G401 (cell line): ENCODE measurements at places on chromosomes 5 and 9.

DNA sequence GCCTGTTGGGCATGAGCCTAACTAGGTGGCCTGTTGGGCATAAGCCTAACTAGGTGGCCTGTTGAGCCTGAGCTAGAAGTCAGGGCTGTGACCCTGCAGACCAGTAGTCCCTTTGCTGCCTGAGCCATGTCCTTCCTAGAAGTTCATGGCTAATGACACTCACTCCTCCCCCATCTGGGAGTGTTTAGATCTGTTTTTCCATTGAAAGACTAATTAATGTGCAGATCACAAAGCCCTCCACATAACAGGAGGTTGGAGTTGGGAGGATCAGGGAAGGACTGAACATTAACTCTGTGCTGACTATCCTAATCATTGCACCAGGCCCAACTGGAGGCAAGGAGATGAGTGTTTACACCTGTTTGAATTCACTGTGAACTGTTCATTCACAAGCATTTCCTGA lies 27.6 kb downstream of the SLC25A48 start:
- DNase-seq, result no peak

DNA sequence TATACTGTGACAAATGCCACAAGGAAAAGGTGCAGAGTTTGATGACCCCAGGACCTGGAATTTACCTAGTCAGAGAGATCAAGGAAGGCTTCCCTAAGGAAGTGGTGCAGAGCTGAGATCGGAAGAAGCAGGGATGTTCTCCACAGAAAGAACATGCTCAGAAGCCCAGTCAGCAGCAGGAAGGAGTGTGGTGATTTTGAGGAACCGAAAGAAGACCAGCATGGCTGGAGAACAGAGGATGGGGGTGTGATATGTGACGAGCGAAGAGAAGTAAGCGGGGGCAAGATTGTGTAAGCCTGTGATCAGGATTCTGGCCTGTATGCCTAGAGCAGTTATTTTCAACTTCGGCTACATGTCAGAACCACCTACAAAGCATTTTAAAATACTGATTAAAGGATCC lies 18.7 kb upstream of the PIK3R1 start:
- DNase-seq, result no peak

DNA sequence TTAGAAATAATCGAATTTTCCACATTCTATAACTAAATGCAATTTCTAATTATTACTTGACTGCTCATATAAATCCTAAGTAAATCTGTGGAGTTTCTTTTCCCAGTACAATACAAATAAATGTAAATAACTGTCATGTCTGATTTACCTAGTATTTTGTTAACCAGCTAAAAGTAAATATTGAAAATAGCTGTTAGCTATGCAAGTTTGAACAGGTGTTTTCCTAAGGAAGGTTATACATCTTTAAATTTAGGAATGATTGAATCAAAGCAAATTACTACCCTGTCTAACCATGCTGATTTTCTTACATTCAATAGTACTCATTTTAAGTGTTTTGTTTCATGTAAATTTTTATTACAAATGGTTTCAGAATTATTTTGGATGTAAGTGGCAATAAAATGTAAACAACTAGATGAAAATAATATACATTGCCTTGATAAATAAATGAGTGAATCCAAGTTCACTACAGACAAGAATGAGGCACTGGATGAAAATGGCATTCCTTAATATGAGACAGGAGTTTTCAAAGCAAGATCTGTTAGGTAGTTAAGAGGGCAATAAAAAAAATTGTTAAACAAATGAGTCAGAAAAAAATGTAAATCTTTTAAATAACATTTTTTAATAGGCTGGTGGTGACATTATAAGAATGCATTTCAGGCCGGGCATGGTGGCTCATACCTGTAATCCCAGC lies 15.8 kb downstream of the MCIDAS start:
- DNase-seq, result no peak

GRCh38 chr5:44356231-44356630 lies 33.0 kb downstream of the FGF10 start:
- DNase-seq, result no peak

DNA sequence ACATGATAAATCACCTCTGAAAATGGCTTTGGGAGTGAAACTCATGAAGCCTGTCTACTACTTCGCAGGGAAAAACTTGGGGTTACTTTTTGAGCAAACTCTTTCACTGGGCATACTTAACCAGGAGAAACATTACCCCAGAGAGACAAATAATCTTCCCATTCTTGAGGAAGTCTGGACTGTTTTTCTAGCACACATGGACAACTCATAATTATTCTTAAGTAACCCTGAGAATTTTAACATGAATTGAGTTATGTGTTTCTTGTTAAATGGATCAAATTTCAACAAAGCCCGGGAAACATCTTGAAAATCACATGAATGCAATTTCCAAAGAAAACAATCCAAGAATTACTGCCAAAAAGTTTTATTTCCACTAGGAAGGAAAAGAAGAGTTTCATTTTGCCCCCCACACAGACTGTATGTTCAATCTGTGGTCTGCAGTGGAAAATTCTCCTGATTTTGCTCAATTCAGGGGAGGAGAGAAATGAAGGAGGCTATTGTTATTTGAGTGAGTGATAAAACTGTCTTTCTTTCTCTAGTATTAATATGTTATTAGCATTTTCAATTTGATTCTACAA lies 564.8 kb upstream of the CLINT1 start:
- DNase-seq, result no peak

GRCh38 chr9:32782476-32783167 lies 718 bp upstream of the TMEM215 start:
- DNase-seq, result no peak

DNA sequence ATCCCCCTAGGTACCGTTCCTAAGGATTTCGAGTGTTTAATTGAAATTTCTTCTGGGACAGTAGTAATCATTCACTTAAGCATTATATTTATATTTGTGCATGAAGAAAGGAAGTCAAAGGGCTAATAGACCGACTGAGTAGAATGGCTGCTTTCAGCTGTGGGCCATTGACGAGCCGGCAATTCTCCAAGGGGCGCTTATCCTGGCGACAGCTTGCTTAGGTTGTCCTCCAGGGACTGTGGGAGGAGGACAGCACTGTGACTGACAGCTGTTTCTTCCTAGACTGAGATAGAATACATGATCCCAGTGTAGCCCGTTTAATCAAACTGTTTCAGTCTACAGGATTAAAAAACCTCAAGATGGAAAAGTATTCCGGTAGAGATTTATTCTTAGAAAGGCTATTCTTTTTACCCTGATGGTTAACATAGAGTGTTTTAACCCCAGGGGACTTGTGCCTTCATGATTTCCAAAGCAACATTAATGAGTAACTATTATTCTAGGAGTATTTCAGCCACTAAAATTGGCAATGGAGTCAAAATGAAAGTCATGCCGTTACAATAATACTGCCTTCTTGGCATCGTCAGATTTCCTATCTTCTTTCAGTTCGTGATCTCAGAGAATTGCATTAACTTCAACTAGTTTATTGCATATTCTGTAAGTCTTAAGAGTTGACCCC lies 943.1 kb upstream of the WWC1 start:
- DNase-seq, result no peak

- no peak for DNase-seq
Observed at GRCh38 chr9:80013891-80014290, 442.1 kb downstream of the TLE4 start.

DNA sequence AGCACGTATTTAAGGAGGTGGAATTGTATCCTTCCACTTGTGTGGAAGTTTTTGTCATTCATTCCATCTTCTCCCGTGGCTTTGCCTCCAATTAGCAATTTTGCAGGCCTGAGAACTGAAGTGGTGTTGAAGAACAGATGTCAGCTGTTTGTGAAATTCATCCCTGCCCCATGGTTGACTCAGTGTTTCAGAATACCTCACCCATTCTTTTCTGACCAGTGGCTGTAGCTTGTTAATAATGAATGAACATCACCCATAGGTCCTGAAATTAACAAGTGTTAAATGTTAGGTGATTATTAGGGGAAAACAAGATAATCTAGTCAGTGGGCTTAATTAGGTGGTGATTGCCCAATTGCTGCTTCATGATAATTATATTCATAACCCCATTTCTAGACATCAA lies 11.7 kb downstream of the ZNF462 start:
- no peak for DNase-seq

GRCh38 chr5:161889971-161890370 lies 42.1 kb downstream of the GABRA1 start:
- DNase-seq, result no peak

- DNase-seq, result no peak
Observed at GRCh38 chr9:123044586-123044985, 11.1 kb downstream of the GPR21 start.

DNA sequence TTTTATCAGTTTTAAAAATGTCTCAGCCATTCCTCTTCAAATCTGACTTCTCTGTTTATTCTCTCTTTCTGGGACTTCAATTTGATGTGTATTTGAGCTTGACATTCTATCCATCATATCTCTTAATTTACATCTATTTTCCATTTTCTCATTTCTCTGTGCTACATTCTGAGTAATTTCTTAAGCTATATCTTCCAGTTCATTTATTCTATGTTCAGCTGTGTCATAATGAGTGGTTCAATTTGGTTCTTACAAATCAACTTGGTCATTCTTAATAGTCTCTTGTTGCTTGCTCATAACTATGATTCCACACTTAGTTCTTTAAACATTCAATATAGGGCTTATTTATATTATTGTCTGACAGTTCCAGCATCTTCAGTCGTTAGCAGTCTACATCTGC lies 16.9 kb downstream of the CKMT2 start:
- DNase-seq, result no peak

- no peak for DNase-seq
Observed at GRCh38 chr9:107269254-107269653, 13.8 kb upstream of the RAD23B start.

- no peak for DNase-seq
Observed at GRCh38 chr5:34494111-34494755, 161.9 kb upstream of the RAI14 start.

DNA sequence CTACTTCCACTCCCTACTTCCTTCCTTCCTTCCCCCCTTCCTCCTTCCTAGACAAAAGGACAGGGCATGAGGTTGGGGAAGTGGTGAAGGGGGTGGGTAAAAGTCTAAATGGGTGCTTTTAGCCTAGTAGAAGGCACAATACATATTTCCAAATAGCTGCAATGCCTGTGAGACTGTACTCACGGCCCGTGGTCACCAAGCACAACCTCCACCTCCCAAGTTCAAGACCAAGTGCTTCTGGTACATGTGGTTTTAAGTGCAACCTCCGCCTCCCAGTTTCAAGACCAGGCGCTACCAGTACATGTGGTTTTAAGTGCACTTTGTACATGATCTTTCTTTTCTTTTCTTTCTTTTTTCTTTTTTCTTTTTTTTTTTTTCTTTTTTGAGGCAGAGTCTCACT lies 14.5 kb upstream of the NTNG2 start:
- DNase-seq, result no peak

DNA sequence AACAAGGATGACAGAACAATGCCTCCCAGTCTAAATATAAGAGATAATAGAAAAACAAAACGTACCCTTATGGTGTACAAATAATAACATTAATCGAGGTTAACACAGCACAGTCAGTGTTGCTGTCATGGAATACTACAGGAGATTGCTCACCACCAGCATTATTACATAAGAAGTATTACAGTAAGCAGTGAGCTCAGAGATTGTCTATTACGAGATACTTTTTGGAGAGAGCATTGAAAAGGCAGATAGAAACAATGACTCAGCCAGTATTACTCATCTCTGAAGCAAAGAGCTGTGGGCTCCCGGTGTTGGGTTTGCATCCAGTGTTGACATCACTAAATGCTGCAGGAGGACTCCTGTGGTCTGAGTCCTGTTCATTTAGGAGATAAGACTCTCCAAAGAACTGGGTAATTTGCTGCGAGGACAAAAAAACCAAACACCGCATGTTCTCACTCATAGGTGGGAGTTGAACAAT lies 191.9 kb upstream of the SEMA6A start:
- DNase-seq, result no peak

DNA sequence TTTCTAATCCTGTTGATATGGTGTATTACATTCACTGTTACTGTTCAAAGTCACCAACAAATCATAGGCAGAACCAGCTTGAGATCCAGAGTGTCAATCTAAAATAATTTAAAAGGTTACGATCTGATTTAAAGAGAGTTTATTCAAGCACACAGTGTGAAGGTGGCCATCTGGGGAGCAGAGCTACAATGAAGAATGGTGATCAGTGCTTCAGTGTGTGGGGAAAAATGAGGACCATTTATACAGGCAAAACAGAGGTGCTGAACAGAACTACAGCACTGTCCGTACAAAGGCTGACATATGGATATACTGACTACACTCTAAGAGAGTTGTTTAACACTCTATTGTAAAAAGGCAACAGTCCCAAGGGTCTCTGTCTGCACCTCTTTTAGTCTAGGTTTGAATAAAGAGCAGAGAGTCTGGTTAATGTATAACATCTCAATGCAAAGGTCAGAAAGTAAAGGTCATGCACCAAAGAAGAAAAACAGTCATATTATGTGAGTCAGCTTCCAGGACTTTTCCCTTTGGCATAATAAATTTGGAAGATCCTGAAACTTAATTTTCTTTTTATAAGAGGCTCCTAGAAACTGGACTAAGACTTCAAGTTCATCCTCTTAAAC lies 29.7 kb upstream of the TDRD7 start:
- DNase-seq, result no peak

DNA sequence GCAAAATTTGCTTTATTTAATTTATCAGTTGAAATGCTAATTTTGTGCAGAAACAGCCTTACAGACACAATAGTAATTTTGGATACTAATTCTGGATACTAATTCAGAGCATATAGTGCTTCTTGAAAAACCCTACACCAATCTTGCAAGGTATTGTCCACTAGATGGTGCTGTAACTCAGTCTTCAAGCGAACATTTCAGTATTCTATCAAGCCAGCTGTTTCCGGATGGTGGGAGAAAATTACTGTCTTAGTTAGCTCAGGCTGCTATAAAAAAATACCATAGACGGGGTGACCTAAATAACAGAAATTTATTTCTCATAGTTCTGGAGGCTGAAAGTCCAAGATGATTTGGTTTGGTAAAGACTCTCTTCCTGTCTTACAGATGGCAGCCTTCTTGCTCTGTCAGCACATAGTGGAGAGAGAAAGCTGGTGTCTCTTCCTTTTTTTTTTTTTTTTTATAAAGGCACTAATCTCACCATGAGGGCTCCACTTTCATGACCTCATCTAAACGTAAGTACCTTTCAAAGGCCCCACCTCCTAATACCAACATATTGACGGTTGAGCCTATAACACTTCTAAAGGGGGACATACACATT lies 1306.5 kb upstream of the CDH9 start:
- DNase-seq, result no peak

- no peak for DNase-seq
Observed at GRCh38 chr5:56608217-56608925, 207.0 kb upstream of the MAP3K1 start.

- no peak for DNase-seq
Observed at GRCh38 chr5:115801984-115802383, 14.5 kb downstream of the CDO1 start.

DNA sequence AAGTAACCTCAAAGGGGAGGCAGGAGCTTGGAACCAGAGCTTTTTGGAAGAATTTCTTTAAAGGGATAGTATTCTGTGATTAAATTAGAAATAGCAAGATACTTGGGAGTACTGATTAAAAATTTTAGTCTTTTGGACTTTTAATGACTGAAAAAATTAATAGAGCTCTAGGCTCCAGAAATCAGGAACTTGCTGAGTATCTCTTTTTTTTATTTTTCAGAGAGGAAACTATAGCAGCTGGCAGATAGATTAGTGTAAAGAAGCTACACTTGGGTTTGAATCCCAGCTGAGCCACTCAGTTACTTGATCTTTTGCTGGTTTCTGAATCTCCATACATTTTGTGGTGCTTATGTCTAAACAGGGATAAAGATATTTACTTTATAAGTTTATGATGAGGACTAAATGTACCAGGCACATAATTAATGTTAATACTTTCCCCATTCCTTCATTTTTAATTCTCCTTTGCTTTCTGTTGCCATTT lies 94.2 kb upstream of the TNC start:
- DNase-seq, result no peak
